ENCODE measurements at places on chromosomes 7 and 10.

DNA sequence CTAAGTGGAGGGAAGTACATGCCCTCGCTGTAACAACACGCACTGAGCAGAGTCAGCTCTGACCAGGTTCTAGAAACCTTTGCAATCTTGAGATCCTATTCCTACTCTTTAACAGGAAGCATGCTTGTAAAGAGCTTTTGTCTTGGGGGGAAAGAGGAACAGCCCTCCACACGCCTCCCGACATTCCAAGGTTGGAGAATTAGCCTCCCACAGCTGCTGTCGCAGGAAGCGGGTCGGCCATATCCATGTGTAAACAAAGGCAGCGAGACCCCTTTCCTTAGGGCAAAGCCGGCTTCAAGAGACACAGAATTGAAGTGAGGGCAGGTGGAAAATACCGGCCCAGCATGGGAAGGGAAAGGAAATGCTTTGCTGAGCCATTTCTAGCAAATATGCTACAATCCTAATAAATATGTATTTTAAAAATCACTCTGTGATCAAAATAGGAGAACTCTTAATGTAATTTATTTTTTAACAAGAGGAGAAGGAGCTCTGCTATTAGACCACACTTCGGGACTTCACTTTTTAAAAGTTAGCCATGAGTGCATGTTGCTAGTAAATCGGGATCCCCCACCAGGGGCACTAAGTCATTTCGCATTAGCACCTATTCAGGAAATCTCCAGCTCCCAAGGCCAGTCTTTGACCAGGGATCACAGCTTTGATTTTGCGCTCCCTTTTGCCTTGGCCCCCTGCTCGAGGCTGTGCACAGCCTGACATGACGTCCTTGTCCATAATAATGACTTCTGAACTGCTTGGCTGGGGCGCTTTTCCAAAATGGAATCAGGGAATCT is 55.9 kb downstream of the FAM204A start:
- DNase-seq: no peak

DNA sequence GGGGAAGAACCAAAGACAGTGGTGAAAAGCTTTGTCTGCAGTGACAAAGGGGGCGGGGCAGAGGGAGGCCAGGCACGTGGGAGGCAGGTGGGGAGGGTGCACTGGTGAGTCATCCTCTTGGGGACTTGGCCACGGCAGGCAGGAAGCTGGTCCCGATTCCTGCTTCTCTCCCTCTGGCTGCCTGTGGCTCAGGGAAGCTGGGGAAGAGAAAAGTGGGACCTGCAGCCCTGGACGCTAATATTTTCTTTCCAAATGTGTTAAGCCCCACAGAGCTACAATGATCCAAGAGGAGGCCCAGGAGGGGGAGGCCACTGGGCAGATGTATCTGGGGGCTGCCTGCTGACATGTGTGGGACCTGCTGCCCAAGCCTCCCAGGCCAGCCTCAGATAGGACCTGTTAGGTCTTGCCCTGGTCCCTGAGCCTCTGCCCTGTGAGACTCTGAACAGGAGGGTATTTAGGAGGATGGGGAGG is 231.8 kb downstream of the KCNMA1 start:
- DNase-seq: no peak

DNA sequence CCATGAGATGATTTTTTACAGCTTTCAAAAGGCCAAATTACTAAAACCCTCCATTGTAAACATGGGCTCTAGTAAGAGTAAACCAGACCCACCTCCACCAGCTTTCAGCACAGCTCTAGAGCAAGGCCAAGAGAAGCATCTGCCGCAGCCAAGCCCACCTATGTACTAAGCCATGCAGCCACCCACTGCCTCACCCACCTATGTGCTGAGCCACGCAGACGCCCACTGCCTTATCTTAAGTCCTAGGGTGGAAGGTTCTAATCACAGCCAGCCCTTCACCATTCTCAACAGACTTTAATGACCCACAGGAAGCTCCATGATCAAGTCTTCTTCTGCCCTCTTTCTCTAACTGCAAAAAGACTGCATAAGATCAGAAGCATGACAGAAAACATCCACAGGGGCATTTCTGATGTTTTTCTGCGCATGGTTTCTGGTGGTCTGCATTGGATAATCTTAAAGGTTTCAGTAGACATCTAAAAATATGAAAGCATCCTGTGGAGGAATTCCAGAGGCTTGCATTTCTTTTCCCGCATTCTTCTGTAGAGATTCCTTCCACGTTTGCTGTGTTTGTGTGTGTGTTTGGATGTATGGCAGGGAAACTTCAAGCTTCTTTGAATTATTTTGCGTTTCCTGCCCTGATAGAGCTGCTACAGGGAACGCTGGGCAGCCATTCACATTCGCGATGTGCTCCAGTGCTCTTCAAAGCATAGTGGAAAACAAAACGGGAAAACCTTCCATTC is 286.1 kb upstream of the KLF6 start:
- no peak for DNase-seq

- DNase-seq: no peak
These were observed 34.2 kb upstream of the POM121L12 start for GRCh38 chr7:53001221-53001620.

- DNase-seq: no peak
These were observed 26.1 kb upstream of the TRIL start for GRCh38 chr7:28984217-28984616.

DNA sequence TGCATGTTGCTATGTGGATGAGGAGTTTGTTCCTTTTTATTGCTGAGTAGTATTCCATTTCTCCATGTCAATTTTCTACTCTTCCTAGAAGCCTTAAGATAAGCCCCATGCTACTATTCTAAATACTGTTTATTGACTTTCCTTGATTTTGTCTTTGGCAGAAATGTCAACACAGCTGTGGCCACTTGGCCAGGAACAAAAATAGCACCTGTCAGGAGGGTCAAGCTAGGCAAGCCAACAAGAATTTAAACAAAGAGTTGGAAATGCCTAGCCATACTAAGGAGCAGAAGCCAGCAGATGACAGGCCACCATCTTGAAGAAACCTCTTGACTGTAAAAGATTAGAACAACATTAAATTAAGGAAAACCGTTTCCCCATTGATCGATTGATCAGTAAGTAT is 34.7 kb downstream of the JAZF1 start:
- DNase-seq: no peak

DNA sequence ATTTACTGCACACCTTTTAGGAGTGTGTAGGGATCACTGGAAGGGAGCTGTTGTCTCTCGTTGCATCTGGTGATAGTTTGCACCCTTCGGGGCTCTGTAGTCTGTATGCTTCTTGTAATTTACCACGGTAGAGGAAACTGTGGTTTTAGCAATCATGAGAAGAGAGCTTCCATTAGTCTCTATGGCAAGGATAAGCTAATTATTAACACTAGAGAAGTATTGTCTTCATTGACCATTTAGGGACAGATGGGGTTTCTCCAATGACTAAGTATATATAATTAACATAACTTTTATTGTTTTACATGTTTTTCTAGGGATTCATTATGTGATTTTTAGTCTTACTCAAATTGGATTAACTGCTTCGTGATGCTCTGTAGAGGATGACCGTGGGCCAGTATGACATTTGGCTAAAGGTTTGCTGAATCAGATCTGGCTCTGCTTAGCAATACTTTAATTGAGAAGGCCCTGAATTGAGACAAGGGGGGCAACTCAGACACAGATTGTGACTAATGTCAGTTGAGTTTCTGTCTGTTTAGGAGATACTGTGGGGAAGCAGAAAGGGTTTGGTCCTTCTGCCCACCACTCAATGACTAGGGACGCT is 8.7 kb downstream of the SLC18A2 start:
- DNase-seq: no peak

- DNase-seq: no peak
These were observed 98.9 kb downstream of the KAT6B start for GRCh38 chr10:74925291-74925690.

DNA sequence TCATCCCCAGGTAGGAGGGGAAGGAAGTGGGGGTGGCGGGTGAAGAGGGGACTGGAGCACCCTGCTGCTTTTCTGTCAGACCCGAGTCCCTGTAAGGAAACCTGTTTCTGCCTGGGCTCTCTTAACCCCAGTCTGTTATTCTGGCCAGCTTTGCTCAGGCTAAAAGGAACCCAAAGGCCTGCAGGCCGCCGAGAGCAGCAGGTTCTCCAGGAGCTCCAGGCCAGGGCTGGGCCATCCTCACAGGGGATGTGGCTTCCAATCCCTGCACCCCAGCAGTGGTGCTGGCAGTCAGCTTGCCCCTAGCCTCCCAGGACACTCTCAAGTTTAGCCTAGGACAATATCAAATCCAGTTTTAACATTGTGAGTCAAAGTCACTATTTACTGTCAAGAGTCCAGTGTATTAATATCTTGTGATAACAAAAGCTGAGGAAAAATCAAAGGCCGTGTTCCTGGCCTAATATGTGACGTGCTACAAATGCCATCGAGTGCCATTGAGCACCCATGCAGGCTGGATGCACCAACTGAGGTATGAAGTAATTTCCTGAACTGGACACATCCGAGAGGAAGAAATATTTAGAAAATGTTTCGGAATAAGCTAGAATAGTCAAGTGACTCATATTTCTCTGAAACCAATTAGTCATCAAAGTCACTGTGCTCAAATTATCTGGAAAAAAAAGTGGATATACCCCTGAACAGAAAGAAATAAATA is 7.0 kb downstream of the PKD1L1 start:
- DNase-seq: no peak

DNA sequence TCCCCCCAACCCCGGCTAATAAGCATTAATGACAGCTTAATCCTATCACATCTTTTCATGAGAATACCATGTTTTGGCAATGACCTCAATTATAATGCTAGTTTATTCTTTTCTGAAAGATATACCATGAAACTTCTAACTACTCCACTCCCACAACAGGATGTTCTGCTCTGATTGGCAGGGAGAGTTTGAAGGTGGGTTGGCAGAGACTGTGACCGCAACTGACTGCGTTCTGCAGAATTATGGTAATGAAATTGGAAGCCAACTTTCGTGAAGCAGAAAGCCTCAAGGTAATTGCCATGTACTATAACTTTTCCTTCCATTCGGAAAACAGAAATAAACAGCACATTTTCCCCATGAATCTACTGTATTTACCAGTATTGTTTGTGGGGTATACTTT is 288.2 kb upstream of the SEMA3D start:
- no peak for DNase-seq

- no peak for DNase-seq
These were observed 5.7 kb downstream of the LRRC20 start for GRCh38 chr10:70376436-70377378.

DNA sequence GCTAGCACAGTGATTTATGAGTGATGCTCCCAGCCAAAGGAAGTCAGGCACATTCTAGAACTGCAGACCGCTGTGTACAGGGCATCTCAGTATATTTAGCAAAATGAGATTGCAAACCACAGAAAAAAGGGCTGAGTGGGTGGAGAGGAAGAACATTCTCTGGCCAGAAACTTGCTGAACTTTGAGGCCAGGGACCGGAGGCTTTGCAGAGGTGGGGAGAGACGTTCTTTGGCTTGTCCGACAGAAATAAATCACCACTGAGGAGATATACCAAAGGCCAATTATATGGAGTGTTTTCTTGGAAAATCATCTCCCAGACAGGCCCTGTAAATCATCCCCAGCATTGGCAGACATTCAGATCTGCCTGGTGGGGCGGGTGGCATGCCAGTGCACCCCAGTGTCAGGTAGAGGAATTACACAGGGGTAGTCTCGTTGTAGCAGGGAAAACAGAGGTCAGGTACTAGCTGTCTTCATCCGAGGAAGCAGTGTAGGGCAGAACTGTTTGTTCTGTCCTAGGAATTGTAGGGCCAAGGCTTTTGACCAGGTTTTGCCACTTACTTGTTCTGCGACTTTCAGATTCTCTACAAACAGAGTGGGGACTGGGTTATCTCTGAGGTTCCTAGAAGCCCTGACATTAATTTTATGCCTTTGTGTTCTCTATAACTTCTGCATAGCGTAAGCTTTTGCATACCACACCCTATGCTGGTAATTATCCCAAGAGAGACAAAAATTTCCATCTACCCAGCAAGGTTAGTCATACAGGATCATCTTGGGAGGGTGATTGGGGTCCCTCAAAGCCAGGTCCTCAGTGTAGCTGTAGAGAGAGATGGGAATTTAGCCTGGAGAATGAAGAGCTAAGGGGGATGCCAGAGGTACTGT is 655.6 kb downstream of the LRMDA start:
- no peak for DNase-seq

DNA sequence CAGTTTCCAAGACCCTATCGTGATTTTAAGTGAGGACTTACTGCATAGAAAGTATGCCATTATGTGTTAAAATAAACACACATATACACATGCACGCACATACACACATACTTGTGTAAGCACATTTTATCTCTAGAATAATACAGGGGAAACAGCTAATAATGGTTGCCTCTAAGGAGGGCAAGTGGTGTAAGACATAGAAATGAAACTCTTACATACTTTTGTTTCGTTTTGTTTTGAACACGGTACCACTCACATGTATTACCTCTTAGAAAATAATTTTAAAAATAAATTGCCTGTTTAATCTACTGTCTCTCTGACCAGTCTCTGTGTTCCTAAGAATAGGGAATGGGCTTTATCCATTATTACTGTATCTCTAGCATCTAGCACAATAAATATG is 49.2 kb downstream of the HERPUD2 start:
- DNase-seq: no peak

GRCh38 chr7:131329176-131329570 is 1.5 kb downstream of the MKLN1 start:
- no peak for DNase-seq

DNA sequence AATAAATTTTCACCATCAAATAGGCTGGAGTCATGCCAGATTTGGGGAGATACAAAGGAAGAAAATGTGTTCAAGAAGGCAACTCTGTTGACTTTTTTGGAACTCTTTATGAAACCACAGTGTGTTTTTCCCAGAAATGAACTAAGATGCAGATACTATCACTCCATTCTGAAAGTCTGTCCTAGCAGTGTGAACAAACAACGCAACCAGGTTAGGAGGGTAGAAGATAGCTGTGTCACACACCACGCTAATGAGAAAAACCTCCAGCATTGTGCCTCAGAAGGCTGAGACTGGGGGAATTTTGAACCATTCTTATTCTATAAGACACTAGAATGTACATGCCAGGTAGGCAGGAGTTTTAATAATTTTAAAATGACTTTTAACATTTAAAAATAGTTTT is 15.9 kb upstream of the ATP6V0A4 start:
- no peak for DNase-seq

GRCh38 chr10:86284355-86285105 is 82.1 kb downstream of the GRID1 start:
- DNase-seq: peak; percentile 50

GRCh38 chr7:42432644-42433043 is 195.6 kb upstream of the GLI3 start:
- DNase-seq: no peak

GRCh38 chr7:117333168-117333567 is 10.3 kb upstream of the WNT2 start:
- DNase-seq: no peak

DNA sequence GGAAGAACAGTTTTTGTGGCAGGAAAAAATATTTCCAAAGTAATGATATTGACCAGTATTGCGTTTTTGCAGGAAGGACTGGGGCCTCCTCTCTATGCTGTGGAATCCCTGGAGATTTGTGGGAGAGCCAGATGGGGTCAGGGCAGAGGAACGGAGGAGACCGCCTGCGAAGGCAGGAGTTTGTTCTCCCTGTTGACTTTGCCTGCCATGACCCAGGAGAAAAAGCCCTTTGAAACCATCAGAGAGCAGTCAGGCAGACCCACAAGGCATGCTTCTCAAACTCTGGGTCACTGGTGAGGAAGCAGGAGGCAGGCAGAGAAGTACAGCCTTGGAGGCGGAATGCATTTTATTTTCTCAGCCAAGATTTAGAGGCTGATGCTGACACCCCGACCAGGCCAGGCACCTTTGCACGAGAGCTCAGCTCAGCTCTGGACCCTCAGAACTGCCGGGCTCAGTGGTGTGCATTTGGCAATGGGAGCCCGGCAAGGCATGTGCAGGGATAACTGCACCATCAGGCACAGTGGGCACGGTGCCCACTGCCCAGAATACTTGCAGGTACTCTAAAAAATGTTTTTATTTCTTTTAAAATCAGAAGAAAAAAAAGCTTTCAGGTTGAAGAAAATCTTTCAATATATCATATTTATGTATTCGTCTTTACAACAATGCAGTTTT is 410.4 kb downstream of the RPS24 start:
- no peak for DNase-seq
